ENCODE measurements at places on chromosomes 11 and 22.
A peak's percentile ranks its signal among the peaks of the same experiment; 100 is the strongest.

GRCh38 chr11:14190992-14191778 lies 167.8 kb downstream of the RRAS2 start:
- no peak for DNase-seq

GRCh38 chr11:67605231-67606011 lies 1.3 kb upstream of the NDUFV1 start:
- no peak for DNase-seq

DNA sequence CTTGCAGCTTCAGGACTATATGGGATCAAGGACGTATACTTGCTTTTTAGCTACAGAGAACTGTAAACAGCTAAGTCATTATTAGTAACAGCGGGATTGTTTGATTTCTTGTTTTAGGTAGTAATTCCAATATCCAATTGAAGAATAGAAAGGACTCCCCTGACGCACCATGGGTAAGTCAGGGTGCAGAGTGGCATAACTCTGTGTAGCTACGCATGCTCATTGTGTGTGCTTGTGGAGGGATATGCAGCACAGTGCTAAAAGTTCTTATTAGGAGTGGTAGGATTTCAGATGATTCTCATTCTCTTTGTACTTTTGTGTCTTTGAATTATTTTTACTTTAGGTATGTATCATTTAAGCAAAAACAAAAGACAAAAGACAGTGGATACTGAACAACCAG lies 7.7 kb upstream of the PEX26 start:
- no peak for DNase-seq

GRCh38 chr11:16262645-16262955 lies 93.7 kb downstream of the SOX6 start:
- no peak for DNase-seq

DNA sequence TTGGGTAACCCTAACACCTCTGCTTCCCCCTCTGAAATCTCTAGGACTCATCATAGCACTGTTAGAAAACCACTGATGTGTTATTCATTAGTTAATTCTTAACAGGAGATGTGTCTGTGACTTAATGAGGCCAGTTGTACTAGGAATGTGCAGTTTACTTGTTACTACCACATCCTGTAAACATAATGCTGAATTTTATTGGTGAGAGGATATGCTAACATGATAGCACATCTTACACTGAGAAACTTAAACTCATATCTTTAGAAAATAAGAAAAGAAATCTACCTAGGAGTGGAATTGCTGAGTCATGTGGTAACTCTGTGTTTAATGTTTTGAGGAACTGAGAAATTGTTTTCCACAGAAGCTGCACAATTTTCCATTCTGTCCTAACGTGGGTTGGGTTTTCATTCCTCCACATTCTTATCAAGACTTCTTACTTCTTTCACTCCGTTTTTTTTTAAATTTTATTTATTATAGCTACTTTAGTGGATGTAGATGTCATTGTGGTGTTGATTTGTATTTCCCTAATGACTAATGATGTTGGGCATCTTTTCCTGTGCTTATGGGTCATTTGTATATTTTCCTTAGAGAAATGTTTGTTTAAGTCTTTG lies 33.7 kb downstream of the RNF121 start:
- DNase-seq: no peak

DNA sequence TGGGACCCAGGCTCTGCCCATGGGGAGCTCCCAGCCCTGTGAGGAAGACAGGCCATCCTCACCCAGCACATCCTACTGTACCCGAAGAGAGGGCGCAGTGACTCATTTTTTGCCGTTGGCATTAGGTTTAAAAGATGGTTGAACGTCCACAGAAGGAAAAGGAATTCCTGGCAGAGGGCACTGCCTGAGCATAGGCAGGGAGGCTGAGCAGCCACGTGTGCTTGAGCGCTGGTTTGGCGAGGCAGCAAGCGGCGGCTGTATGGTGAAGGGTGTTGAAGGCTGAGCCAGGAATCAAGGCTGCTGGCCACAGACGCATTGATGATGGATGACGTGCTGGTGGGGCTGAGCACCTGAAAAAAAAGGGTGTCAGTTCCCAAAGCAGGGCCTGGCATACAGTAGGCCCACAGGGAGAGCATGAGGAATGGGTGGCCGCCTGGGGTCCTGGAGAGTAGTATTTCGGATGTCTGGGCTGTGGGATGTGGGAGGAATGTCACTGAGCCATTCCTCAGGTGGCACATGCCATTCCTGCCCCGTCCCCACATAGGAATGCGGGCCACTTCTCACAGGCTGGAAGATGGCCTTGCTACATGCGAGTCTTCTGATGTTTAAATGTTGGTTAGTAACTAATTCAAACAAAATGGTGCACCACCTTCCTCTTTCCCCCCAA lies 112.5 kb downstream of the KIAA1671 start:
- no peak for DNase-seq

GRCh38 chr11:61739966-61740365 lies 12.5 kb upstream of the MYRF start:
- no peak for DNase-seq

DNA sequence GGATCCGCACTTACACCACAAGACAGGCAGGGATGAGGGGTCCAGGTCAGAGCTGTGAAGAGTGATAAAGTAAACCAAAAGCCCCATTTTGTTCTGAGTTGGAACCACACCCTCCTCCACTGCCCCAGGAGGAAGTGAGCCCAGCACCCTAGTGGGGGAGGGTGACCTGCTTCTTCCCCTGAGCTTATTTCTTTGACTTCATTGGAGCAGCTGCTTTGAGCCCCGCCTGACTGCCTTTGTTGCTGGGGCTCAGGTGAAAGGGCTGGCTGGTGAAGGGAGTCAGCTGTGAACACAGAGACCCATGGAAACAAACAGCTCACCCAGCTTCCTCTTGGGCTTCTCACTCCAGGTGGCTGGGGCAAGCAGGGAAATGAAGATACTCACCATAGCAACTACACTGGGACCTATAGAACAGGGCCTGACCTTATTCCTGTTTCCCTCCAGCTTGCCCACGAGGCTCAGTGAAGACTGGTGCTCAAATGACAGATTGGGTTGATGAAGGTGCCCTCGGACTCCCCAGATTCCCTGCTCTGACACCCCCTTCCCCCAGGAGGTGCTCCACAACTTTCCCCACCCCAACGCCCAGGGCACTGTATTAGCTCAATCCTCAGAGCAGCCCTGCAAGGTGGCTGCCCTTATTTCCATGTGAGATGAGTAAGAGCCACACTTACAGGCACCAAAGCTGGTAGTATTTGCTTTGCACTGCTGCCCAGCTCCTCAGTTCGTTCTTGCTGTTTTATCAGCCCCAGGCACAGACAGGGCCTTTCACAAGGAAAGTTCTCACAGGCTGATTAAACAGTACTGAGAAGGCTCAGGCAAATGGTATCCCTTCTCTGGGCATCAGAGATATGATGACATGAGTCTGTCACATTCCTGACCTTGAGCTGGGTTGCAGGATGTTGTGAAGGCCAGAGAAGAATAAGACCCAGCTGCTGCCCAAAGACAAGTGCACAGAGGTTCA lies 2.4 kb downstream of the UCP2 start:
- DNase-seq: no peak

DNA sequence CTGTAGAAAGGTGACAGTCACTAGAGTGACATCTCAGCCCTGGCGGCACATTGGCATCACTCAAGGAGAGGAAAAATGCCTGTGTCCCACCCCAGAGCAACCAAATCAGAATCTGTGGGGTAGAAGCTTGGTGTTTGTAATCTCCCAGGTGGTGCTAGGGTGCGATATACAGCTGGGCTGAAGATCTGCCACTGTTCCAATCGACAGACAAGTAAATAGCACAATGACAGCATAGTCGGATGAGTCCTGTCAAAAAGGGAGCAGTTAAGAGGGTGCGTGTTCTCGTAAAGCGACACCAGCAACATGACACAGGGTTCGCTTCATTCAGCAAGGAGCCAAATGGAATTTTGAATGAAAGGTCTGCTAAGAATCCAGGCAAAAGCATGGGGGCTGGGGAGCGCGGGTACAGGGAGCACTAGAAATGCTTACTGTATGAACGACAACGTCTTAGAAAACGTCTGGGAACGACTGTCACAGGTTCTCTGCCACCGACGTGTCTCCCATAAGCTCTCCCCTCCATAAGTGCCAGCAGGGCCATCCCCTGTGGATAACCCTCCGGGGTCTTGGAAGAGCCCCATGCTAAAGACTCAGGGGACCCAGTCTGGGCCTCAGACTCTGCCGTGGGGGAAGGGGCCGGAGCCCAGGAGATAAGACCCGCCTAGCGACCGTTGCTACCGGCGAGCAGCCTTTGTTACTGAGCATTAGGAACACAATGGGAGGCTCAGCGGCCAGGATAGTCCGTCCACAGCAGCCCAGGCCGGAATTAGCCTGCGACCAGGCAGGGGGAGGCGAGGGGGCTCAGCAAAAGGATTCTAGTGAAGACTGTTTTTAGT lies 20.8 kb downstream of the ADA2 start:
- DNase-seq: no peak

DNA sequence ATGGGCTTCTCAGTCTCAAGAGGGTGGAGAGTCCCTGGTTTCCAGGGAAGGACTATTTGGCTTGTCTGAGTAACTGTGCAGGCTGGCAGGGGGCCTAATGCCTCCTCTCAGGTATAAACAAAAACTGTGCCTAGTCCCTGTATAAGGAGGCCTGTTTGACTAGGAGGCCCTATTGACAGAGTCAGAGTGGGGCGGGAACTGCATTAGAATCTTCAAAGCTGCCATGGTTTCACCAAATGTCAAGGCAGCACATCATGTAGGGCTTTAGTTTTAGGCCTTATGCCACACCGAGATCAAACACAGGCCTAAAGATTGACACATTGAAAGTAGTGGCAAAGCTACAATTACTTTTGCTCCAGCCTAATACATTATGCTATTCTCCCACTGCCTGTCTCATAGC lies 611.5 kb upstream of the B3GAT1 start:
- DNase-seq: no peak

DNA sequence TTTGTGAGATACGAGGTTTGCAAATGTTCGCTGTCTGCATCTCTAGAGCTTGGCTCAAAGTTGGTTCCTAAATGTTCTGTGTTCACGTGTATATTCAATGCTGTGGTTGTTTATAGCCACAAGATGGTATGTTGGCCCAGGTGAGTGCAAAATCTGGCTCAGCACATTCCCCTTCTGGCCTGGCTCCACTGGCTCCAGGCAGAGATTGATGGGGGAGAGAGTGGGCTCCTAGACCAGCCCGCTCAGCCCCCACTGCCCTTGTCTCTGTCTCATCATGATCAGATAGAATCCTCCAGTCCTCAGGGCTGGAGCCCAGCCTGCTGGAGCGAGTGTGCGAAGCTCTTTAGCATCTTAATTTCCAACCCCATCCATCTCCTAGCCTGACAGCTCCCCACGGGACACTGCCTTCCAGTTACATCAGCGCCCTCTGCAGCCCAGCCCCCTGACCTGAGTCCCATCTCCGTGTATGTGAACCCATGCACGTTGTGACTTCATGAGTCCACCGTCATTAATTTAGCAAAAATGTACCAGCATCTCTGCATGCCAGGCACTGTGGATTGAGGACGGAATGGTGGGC lies 2.0 kb downstream of the P2RX3 start:
- no peak for DNase-seq

GRCh38 chr22:39350757-39351688 lies 1.2 kb downstream of the SYNGR1 start:
- no peak for DNase-seq

GRCh38 chr11:106728859-106729258 lies 289.4 kb downstream of the GUCY1A2 start:
- DNase-seq: no peak

DNA sequence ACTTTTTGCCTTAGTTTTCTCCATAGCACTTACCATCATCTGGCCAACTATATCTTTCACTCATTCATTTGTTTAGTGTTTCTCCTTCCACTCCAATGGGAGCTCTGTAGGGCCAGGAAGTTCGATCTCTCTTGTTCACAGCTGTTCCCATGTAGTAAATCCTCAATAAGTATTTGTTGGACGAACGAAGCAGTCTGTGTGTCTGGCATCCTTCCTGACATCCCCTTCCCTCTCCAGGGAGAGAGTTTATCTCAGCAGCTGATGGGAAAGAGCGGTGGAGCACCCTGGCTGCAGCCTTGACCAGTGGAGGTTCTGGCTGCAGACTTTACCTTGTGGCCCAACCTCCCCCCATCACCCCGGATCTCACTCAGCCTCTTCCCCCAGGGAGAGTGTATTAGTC lies 141.7 kb downstream of the CHST1 start:
- DNase-seq: no peak

GRCh38 chr11:57964660-57965059 lies 59.0 kb upstream of the OR9Q1 start:
- no peak for DNase-seq

GRCh38 chr11:47437746-47438418 lies 11.1 kb downstream of the RAPSN start:
- peak; percentile 54 for DNase-seq

GRCh38 chr11:32137263-32137662 lies 46.4 kb downstream of the RCN1 start:
- DNase-seq: no peak

DNA sequence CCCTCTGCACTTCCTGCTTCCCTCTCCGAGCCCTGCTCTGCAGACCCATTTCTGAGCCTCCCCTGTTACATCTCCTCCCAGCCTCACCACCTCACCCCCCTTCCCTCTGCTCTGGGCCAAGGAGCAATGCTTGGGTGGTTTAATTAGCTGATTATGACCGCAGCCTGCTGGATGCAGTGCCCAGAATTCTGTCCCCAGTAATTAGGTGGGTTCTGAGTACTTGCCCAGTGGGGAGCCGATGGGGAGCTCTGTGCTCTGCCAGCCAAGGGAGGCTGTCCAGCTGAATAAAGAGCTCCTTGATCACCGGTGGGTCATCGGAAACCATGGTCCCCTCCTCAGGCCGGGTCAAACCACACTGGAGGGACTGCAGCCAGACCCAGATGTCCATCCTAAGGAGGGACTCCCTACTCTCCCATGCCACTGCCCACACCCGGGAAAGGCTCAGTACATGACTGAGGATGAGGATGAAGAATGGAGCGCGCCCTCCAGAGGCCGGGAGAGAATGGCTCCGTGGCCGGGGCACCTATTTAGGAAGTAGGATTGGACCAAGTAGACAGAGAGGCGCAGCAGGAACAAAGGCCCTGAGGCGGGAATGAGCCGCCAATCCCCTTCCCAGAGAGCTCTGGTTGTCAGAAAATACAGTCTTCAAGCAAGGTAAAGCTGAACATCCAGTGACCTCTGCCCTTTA lies 9.1 kb downstream of the ARRB1 start:
- DNase-seq: peak; percentile 27

DNA sequence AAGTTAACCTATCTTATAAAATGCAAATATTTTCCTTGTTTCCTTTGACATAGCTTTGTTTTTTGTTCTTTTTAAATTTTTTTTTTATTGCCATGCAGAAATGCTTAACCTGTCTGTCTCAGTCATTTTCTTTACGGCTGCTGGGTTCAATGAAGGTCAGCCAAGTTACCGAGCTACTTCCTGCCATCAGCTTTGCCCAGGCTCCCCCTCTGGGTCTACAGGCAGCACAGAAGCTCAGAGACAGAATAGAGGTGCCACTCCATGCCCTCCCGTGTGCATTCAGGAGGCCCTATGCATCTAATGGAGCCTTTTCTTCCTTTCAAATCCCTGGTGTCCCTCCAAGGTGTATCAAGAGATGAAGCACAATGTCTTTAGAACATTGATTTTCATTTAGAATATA lies 411.0 kb upstream of the NARS2 start:
- no peak for DNase-seq

GRCh38 chr11:86629045-86629706 lies 43.2 kb downstream of the ME3 start:
- DNase-seq: no peak

GRCh38 chr22:32617903-32618302 lies 143.3 kb downstream of the FBXO7 start:
- no peak for DNase-seq

Measured in midbrain (tissue), 1 donor.